ENCODE measurements at places on chromosomes 7 and 10.

DNA sequence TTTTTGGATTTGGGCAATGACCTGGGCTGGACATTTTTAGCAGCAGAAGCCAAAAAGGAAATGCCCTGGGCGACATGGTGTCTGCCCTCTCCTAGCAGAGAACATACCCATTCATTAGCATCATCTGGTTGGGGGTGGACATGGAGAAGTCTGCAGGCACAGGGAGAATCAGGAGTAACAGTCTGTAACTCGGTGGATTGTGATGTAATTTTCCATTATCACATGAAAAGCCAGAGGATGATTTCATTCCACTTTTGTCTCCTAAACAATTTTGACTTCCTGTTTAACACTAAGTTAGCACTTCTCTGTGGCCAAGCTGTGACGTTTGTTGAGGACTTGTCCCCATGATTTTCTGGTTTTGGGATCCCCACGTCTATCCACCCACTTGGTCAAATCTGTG, 153.8 kb upstream of the HABP2 start:
- no peak for DNase-seq

GRCh38 chr10:49649936-49650723, 29.3 kb upstream of the C10orf53 start:
- DNase-seq, result no peak

GRCh38 chr10:18140149-18140956, at the start of gene CACNB2:
TSS of gene CACNB2 (plus strand) at chr10:18140424.
- no peak for DNase-seq

- peak; percentile 72 for DNase-seq
Measured at GRCh38 chr7:92747041-92747835, 89.1 kb downstream of the CDK6 start.

All from HT1080 (cell line).